ENCODE measurements at places on chromosomes 12 and 14.

DNA sequence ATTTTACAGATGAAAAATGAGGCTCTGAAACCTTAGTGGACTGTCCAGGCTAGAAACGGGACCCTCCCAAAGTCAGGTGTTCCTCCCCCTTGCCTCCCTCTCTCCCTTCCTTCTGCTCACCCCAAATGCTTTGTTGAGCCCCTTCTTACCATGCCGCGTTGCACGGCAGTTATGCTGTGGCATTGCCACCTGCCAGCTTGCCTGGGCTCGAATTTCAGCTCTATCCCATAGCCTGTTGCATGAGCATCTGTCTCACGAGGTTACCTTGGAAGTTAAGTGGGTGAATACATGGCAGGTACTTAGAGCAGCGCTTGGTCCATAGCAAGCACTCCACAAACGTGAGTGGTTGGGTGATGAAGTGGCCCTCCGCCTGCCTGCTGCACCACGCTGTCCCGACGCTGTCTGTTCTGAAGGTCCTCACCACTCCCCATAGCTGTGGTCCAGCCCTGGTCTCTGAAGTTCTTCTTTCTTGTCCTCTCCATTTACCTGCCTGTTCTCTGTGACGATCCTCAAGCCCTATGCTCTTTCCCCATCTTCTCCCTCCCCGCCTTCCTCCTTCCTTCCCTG lies 269.9 kb downstream of the CACNA1C start:
- no peak for DNase-seq

DNA sequence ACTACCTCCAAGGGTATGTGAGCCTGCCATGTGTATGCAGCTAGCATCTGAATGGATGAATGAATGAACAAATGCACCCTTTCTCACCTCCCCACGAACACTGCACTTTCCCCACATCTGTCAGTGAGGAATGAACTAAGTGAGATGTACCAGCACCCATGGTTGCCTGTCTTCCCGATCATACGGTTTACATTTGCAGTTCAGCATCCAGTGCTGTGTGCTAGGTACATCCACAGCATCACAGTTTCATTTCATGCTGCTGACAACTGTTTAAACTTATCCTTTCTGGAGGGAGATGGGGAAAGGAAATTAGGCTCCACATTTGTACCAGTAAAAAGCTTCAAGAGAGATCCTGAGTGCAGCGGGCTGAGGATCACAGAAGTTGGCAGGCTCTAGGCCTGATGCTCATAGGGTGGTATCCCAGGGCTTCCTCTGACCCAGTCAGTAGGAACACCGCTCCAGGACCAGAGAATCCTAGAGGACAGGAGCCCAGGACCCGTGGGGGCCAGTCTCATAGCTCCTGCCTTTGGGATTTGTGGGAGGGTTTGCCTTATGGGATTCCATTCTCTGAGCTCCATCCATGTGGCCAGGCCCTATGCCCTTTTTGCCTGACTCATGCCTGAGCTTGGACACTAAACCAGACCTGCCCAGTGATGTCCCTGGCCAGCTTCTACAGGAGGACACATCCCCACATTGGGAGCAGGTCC lies 294.5 kb downstream of the CACNA1C start:
- no peak for DNase-seq

DNA sequence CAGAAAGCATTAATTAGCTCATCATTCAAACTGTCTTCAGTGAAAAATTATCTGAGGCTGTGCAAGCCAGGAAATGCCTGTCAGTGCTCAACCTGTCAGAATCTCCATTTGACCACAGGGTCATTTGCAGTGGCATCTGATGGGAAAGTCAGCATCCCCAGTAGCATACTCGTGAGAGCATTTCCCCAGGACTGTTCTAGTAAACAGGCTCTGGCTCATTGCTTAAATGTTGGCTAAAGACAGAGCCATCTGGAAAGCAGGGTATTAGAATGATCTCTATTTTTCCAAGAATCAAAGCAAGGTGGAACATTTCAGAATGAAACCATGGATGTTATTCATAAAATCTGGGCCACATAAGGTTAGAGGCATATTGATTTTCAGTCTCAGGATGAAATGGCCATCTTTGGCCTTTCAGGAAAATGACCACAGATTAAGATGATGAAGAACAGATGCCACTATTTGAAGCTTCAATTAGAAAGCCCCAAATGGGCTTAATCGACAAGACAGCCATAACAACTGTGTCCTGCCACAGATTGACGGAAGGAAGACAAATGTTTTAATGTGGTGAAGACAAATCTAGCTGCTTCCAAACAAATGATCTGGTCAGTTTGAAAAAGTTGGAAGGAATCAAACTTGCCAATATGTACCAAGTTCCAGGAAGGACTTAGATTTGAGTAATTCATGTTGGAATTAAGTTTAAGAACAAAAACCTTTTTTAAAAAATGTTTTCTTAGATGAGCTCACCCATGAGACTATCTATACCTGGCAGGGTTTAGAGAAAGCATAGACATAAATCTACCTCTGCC lies 94.0 kb upstream of the FAR2 start:
- DNase-seq = no peak

DNA sequence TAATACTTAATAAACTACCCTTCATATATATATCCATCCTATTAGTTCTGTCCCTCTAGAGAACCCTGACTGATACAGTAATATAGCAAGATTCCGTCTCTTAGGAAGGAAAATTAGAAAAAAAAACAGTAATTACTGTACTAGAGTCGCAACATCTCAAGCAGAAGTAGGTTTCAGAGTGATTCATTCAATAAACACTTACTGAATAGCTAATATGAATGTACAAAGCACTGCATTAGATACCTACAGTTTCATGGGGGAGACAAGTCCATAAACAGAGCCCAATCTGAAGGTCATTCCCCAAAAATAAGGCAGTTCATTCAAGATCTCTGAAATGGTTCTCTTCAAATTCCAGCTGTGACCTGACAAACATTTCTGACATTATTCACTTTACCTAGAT lies 9.9 kb downstream of the CERS5 start:
- DNase-seq = no peak

- DNase-seq = no peak
Measured at GRCh38 chr12:120820884-120821510, 83.2 kb downstream of the SPPL3 start.

DNA sequence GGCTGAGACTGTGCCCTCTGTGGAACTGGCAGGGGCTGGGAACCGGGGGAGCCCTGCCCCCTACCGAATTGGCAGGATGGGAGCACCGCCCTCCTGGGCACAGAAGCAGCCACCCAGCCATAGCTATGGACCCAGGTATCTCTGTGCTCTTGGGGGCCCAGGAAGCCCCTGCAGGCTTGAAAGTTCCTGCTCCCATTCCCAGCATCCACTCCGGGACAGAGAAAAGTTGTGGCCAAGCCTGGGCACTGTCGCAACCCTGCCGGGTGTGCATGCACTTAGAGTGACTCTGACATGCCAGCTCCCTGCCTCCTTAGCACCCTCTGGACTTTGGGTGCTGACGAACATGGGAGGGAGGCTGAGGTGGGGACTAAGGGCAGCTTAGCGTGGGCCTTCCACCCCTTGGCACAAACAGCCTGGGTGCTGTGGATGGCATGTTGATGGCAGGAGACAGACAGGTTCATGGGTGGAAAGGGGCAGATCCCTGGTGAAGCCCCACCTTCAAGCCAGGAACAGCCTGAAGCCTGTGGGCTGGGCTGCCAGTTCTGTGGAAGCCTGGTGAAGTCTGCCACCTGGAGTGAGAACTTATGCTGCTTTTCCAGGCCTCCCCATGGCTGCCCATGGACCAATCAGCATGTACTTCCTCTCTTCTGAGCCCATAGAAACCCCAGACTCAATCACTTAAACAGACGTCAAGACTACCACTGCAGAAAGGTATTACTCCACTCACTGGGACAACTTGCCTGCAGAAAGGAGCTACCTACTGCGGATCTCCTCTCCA lies 279.0 kb downstream of the ATXN7L3B start:
- no peak for DNase-seq

GRCh38 chr14:22534547-22534946 lies 54.5 kb downstream of the DAD1 start:
- DNase-seq = no peak

- DNase-seq = no peak
Measured at GRCh38 chr14:42045383-42045782, 438.7 kb downstream of the LRFN5 start.

- DNase-seq = no peak
Measured at GRCh38 chr14:100609941-100610391, 22.7 kb upstream of the BEGAIN start.

- DNase-seq = no peak
Measured at GRCh38 chr14:20682127-20682434, 2.3 kb upstream of the RNASE4 start.
